ENCODE measurements at places on chromosomes 2 and 18.

GRCh38 chr18:13235981-13236380 lies 17.4 kb downstream of the LDLRAD4 start:
- no peak for DNase-seq

GRCh38 chr18:52289392-52289791 lies 50.6 kb upstream of the DCC start:
- DNase-seq = no peak

DNA sequence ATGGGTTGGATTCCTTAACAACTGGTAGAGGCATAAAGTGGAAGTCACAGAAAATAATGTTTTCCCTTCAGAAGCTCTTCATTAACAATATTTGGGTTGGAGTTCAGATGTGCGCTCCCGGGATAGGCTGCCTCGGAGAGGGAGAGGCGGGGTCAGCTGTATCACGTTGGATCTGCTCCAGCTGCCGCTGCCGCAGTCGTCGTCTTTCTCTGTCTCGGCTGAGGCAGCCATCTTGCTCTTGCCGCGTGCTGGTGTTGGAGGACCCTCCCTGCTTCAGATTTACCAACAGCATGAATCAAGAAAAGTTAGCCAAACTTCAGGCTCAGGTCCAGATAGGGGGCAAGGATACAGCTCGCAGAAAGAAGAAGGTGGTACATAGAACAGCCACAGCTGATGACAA lies 35.1 kb downstream of the TANC1 start:
- no peak for DNase-seq

GRCh38 chr2:222130855-222131254 lies 167.9 kb downstream of the PAX3 start:
- no peak for DNase-seq

- no peak for DNase-seq
Observed at GRCh38 chr18:79935925-79936324, 15.5 kb downstream of the SLC66A2 start.

DNA sequence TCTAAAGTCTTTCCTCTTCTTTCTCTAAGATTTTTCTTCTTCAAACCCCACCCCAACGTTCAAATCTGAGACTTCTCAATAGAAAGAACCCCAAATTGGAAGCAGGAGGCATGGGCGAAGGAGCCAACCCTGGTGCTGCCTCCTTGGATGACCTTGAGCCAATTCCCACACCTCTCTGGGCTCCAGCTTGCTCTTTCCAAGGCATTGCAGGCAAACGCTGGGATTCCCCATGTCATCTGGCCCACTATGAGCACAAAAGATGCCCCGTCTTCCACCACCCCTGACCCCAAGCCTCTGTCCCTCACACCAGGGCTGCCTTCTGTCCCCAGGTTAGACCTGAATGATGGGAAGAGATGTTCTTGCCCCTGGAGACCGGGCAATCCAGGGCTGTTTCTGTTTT lies 57.0 kb downstream of the TTC32 start:
- DNase-seq = no peak

DNA sequence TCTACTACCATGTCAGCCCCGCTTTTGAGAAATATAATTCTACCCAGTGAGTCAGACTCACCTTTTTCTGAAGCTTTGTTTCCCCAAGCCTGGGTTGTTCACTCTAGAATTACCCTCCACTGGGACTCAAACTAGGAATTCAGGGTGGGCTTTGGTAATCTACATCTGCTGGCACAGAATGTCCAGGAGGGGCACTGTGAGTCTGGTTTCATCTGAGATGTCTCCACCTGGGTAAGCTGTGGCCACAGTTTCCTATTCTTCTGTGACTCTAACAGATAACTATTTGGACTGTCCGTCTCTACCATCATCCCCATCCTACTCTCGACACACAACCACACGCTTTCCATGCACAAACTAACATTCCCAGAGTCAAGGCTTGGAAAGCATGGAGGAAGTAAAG lies 457.2 kb downstream of the STK39 start:
- DNase-seq = no peak

GRCh38 chr2:20877960-20878359 lies 55.1 kb upstream of the LDAH start:
- DNase-seq = no peak

GRCh38 chr2:9397201-9397600 lies 26.1 kb downstream of the ITGB1BP1 start:
- DNase-seq = no peak

DNA sequence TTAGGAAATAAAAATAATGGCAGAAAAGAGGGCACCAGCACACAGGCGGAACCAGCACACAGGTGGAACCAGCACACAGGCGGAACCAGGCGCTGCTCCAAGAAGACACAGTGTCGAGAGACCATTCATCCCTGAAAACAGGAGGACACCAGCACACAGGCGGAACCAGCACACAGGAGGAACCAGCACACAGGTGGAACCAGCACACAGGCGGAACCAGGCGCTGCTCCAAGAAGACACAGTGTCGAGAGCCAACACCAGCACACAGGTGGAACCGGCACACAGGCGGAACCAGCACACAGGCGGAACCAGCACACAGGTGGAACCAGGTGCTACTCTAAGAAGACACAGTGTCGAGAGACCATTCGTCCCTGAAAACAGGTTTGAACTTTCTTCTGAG lies 115.5 kb upstream of the TMEM18 start:
- no peak for DNase-seq

GRCh38 chr2:73906847-73907505 lies 14.2 kb downstream of the ACTG2 start:
- no peak for DNase-seq

DNA sequence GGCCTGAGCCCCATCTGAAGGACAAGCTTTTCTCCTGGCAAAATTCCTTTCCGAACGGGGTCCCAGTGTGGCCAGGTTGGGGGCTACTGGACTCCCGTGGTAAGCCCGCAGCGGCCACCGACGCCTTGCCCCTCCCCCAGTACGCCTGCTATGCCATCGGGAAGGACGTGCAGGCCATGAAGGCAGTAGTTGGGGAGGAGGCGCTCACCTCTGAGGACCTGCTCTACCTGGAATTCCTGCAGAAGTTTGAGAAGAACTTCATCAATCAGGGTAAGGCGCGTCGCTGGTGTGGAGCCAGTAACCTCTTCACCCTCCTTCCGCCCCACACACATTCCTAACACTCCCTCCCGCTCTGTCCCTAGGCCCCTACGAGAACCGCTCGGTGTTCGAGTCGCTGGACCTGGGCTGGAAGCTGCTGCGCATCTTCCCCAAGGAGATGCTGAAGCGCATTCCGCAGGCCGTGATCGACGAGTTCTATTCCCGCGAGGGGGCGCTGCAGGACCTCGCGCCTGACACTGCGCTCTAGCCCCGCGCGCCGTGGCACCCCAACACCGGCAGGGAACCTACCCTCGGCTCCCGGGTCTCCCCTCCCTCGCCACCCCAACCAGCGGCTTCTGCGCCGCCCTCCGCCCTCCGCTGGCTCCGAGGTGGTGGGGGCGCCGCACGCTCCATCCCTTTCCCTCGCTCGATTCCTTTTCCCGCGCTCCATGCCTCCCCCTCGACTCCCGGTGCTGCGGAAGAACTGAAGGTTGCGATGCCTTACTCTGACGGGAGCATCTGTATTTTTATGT lies 13.6 kb upstream of the ANKRD53 start:
- DNase-seq = no peak

GRCh38 chr18:58886864-58887612 lies 22.4 kb downstream of the ZNF532 start:
- DNase-seq = no peak

DNA sequence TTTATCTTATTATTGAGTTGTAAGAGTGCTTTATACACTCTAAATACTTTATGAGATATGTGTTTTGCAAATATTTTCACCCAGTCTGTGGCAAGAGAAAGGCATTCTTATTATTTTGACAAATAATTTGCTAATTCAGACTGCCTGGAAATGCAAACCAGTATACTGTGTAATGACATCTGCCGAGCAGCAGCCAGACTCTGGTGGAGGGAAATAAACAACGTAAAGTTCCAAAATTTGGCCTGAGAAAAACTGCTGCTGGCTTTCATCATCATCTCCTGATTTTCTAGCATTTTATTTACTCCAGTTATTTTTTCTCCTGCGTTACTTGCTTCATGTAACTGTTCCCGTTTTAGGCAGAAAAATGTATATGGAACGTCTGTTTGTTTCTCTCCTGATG lies 161.6 kb downstream of the RNF152 start:
- no peak for DNase-seq

- no peak for DNase-seq
Observed at GRCh38 chr2:160719116-160719515, 225.5 kb upstream of the RBMS1 start.

DNA sequence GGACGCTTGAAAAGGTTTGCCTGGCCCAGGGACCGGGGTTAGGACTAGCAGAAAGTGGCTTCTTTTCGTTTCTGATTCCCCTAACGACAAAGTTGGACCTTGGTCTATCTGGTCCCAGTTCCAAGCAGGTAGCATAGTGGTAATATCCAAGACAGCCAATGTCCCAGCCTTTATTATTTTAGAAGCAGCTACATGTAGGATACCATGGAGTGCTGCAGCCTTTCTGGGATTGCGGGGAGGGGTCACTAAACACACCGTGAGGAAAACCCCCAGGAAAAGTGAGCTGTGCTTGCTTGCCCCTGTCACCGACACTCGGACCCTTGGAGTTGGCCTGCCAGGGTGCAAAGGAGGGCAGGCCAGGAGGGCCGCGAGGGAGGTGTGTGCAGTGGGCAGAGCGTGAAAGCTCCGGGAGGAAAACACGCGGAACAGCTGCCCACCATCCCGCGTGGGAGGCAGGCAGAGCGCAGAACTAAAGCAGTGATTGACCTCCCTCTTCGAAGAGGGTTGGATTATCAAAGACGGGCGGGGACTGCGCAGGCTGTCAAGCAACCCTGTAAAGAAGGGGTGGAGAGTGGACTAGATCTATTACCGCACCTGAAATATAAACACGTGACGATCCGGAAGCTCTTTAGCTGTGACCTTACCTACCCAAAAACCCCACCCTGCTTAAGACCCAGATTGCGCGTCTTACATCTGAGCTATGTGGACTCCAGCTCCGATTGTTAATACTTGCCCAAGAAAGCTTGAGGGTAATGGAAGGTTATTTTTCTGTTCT lies 624 bp upstream of the MAP4K3 start:
- DNase-seq = peak; percentile 67

- DNase-seq = no peak
Observed at GRCh38 chr2:233384811-233385488, 30.7 kb downstream of the DGKD start.

- DNase-seq = no peak
Observed at GRCh38 chr18:7577706-7578105, 10.6 kb downstream of the PTPRM start.

- no peak for DNase-seq
Observed at GRCh38 chr2:39640107-39640506, 25.6 kb upstream of the TMEM178A start.

DNA sequence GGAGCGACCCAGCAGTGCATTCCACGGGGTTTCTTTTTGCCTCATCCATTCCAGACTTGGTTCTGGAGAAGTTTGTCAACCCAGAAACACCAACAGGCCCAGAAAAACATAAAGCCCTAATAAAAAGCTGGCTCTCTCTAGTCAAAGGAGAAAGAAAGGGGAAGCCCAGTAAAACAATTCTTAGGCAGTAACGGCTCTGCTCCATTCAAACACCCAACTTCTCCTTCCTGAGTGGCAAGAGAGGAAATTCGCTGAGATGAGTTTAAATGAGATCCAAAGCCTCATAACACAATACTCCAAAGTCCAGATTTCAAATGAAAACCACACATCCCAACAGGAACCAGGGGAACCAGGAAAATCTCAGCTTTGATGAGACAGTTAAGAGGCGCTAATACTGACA lies 179.9 kb downstream of the RPIA start:
- no peak for DNase-seq

DNA sequence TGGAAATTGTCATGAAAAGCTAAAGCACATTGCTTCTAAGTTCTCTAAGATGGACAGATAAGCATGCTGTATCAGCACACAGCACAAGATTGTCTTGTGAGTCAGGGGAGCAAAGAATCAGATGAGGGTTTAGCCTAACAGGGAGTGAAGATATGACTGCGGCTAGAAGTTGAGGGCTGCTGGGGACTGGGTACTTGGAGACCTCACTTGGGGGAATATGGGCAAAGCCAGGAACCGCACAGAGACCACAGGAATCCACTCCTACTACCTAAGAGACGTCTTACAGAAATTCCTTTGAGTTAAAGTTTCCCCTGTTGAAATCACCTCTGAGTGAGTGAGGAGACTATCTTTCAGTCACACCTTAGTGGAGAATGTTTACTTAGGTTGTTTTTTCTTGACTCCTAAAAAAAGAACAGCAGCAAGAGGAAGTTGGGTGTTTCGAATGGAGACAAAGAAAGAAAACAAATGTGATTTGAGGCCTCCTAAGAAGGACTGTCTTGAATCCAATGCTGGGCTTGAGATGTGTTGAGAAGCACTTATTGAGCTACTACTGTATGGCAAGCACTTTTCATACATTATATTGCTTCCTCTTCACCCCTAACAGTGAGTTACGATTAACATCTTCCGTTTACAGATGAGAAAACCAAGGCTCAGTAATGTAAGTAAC lies 100.7 kb downstream of the ANKRD44 start:
- DNase-seq = no peak

GRCh38 chr2:167292430-167293171 lies 404.3 kb downstream of the XIRP2 start:
- peak; percentile 68 for DNase-seq

- DNase-seq = no peak
Observed at GRCh38 chr18:13548106-13548819, 178.1 kb downstream of the FAM210A start.
